Right lung (tissue), 10 donors: ENCODE measurements at places on chromosomes 7 and 10. TPM values are rescaled to one million over a fixed set of nuclear protein-coding genes. Genes with fewer than 3 reads are reported as not detected.
A peak's percentile ranks its signal among the peaks of the same experiment; 100 is the strongest.

The MEOX2 gene
- 192 TPM for polyA plus RNA-seq

The MPP7 gene
- 14.7 TPM for polyA plus RNA-seq

The FAM24B gene
- polyA plus RNA-seq = 9.0 TPM

The EPHA1 gene
- 10.5 TPM for polyA plus RNA-seq

The HMX2 gene
- polyA plus RNA-seq = not detected

The ANKRD30A gene
- not detected for polyA plus RNA-seq

The FOXI2 gene
- polyA plus RNA-seq = not detected

The CHAT gene
- not detected for polyA plus RNA-seq

The ANKRD61 gene
- polyA plus RNA-seq = 2.1 TPM

The PRPS1L1 gene
- polyA plus RNA-seq = not detected

The TWIST1 gene
- 0.31 TPM for polyA plus RNA-seq

The TRIM56 gene
- polyA plus RNA-seq = 23.8 TPM

The MINDY4 gene
- polyA plus RNA-seq = 23.3 TPM

The UBE2D1 gene
- 26.8 TPM for polyA plus RNA-seq

The UPK3BL2 gene
- 19.7 TPM for polyA plus RNA-seq

DNA sequence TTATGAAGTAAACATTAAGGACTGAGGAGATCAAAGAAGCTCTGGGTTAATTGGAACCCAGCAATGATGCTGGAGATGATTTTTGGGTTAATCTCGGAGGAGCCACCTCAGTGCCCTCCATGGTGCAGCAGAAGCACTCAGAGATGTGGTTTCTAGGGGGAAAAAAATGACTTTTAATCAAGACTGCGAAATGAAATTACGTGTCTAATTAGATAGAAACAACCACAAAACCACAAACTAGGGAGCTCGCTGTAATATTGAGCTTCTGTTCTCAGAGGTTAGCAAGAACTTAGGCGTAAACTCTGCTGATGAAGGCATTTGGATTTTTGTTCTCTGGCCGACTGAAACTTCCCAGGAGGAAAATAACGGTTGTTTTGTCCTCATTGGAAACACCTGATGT lies 319.0 kb downstream of the GRID1 start:
- no peak for DNase-seq

DNA sequence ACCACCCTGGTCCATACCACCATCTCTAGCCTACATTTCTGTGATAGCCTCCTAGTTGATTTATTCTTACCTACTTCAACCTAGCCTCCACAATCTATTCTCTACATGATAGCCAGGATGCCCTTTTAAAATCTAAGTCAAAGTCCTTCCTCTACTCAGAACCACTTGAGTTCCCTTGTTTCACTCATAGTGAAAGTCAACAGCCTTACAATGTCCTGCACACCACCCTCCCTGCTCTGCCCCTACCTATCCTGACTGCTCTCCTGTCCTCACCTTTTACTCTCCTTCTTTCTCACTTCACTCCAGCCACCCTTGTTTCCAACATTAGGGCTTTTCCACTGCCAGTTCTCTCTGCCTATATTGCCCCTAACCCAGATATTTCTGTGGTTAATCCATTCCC lies 146.7 kb downstream of the GRM3 start:
- DNase-seq = no peak

GRCh38 chr10:116134322-116134721 lies 138.7 kb downstream of the GFRA1 start:
- DNase-seq = no peak

DNA sequence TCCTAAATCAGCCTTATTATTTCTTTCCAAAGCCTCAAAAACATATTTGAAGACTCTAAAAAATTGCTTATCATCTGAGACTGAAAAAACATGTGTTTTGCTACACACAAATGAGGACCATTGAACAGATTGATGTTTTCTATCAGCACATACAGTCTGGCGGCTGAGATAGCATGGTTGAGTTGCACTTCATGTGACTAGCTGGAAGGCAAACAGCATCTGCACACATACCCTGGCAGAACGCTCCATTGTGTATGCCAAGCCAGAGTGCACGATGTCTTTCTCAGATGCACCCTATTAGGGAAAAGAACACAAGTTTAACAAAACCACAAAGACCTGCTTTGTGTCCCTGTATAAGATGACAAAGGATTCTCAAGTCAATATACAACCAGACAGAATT lies 33.0 kb downstream of the FAM25A start:
- DNase-seq = peak; percentile 80

GRCh38 chr7:106560482-106560881 lies 100.5 kb downstream of the CCDC71L start:
- DNase-seq = no peak

DNA sequence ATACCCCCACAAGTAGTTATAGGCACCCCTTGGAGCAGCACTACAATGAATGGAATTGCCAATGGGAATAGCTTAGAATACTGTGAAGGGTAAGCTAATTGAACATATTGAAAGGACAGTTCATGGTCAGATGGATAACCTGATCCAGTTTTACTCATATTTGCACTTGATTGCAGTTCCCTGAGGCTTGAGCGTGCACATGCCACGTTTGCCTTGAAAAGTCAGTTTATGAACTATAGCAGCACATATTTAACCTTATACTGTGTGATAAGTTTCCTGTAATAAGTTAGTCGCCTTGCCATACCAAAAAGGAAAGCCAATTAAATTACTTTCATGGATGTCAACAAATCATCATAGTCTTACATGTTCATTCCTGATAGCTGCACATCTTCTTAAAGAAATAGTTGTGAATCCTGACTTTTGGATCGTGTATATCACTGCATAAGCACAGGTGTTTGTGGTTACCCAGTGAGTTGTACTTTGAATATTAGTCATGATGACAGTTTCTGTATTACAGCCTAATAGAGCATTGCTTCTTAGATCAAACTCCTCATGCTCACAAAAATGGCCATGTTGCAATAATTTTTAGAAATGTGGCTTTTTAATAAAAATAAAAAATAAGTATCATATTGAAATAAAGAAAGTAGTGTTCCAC lies 21.6 kb downstream of the DNTT start:
- no peak for DNase-seq

DNA sequence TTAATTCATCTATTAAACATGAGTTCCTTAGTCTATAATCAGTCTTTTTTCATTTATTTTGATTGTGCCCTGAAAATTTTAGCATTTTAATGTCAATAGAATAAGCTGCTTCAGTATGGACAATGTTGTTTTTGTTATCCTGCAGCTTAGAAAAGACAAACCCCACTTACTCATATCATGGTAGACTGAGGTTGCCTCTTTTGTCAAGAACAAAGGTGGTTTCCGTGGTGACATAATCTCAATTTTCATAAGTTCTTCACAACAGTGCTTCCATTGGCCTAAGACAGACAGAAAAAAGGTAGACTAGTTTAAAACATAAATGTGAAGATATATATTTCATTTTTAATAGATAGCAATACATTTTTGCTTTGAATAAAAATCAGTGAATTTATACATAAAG lies 69.1 kb downstream of the RTKN2 start:
- DNase-seq = no peak

DNA sequence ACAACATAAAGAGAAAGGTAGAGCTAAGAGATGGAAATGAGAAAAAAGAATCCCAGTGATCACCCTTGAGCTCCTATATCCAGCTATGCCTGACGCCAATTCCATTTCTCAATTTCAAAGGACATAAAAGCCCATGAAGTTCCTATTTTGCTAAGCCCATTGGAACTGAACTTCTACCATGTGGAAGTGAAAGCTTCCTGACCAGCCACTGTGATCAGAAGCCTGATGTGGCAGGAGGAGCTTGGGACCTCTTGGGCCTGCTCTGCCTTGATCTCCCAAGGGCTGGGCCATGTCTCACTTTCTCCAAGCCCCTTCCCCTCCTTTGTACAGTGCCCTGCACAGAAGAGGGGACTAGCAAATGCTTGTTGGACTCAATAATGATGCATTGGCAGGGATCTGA lies 52.7 kb downstream of the PRLHR start:
- DNase-seq = no peak

DNA sequence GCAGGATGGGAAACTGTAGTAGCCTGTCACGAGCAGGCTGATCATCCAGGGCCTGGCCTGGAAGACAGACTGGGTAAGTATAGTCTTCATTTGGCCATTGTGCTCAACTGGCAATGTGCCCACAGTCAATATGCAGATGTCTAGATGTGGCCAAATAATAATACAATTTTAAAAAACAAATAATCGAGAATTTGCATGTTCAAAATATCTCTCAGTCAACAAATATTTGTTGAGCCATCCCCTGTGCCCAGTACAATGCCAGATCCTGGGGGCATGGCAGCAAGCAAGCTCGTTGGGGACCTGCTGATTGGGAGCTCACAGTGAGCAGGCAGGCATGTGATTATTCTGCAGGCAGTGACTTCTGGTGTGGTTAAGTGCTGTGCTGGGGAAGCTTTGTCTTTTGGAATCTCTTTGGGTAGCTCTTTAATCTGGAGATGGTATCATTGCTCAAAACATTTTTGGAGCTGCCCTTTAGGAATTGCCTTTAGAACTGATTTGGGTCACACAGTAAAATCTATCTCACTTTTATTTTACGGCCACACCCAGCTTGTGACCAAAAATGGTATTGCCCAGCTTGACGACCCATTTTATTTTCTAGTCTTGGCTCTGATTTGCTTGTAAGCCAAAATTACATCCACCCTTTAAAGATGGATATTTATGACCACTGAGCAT lies 92.2 kb downstream of the PLCE1 start:
- no peak for DNase-seq

- no peak for DNase-seq
Observed at GRCh38 chr7:90469554-90469953, at the start of gene PTTG1IP2. PTTG1IP2 (plus strand) TSS chr7:90469639; CDS start chr7:90469787, 148 bp downstream.

DNA sequence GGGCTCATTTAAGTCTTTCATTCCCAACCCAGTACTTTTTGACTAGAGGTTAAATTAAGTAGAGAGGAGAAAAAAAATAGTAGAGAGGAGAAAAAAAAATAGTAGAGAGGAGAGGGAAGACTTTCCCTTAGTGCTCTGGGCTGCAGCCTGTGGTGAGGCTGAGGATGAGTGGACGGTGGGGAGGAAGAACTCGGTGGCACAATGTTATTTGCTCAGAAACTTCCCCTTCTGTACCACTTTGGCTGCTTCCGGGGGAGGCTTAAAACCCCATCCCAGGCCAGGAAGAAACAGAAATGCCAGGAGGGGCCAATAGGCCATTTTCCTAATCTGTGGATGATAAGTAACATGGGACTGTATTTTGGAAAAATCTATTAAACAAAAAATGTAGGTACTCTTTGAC lies 14.6 kb upstream of the MLXIPL start:
- no peak for DNase-seq

GRCh38 chr10:3071405-3072198 lies 4.3 kb downstream of the PFKP start:
- no peak for DNase-seq

DNA sequence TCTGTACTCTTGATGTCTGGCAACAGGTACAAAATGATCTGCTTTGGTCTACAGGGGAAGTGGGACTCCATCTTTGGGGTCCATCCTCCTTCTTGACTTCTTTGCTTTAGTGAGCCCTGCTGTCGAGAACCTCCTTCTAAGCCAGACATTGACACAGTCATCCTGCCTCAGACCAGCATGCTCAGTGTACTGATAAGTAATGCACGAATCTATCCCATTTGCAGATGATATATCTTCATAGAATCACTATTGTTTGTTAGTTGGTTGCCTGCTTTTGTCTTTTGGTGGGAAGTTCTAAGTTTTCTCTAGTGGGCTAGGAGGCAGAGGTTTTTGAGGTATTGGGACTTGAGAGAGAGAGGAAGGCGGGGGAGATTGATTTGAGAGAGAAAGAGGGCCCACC lies 8.9 kb downstream of the H2BK1 start:
- no peak for DNase-seq

DNA sequence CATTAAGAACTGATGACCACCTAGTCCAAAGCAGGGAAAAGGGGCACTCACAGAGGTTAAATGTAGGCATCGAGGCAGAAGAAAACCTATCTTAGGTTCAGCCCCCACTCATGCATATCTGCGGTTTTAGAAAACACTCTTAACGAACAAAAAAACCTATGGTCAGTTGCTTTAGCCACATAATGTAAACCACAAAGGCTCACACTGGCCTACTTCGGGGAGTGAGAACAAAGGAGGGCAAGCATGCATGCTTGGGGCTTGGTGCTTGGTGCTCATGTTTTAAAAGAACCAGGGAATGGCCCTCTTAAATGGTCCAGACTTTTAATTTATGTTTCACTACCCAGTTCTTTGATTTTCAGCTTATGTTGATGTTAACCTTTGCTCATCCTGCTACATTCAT lies 14.2 kb downstream of the INSYN2A start:
- no peak for DNase-seq

- no peak for DNase-seq
Observed at GRCh38 chr10:4169448-4169847, 384.4 kb upstream of the KLF6 start.

GRCh38 chr10:25615926-25616325 lies 318.1 kb upstream of the MYO3A start:
- no peak for DNase-seq

- no peak for DNase-seq
Observed at GRCh38 chr10:51421853-51422252, 277.5 kb downstream of the CSTF2T start.

- DNase-seq = no peak
Observed at GRCh38 chr10:21519397-21519933, 6.0 kb downstream of the SKIDA1 start.

GRCh38 chr7:118057404-118057803 lies 126.6 kb upstream of the LSM8 start:
- DNase-seq = no peak

DNA sequence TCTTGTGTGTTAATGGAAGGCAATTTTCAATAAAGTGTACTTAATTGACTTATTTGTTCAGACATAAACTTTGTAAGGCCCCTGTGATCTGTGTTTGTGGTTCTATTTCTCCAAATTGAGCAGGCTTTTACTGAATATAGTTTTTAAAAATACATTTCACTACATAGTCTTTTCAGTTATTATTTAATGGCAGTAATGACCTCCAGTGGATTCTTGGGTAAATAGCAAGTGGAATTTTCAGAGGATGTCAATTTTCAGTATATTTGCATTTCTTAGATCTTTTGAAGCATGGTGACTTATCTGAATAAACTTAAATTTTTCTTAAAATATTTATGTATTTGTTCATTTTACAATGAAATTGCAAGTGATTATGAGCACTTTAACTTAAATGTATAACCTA lies 203.1 kb upstream of the PCLO start:
- no peak for DNase-seq

DNA sequence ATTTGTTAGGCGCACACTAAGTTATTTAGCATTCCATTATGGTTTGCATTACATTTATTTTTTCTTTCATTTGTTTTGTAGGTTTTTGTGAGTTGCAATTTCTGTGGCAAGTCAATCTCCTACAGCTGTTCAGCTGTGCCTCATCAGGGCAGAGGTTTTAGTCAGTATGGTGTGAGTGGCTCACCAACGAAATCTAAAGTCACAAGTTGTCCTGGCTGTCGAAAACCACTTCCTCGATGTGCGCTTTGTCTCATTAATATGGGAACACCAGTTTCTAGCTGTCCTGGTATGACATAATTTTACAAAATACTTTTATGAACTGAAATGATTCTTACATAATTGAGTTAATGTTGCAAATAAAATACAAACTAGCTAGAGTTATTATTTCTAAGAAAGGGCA lies 29.5 kb downstream of the MIOS start:
- DNase-seq = no peak
